Activated naive CD4-positive, alpha-beta T cell treated with anti-CD3 and anti-CD28 coated beads, Interleukin-2, amount 50 U/mL, for 16 hours (primary cell): ENCODE measurements at places on chromosomes 11 and 22.
A peak's percentile ranks its signal among the peaks of the same experiment; 100 is the strongest.

- peak; percentile 38 for DNase-seq
Observed at GRCh38 chr11:6627762-6628241, 8.6 kb upstream of the TPP1 start.

DNA sequence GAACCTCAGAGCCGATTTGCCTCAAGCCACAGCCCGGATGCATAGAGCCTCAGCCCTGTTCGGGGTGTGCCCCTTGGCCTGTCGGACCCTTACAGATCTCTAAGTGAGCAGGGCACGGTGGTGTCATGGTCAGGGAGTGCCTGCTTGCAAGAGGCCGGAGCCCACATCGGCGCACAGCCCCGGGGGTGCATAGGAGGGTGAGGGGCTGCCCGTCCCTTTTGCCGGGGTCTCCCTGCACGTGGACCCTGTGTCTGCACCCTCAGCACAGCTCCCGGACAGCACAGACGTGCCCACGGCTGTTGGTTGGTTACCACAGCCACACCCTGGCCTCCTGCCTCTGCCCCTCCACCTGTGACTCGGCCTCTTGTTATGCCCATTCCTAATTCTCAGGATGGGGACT lies 6.5 kb downstream of the RAB36 start:
- DNase-seq = no peak

- DNase-seq = no peak
Observed at GRCh38 chr11:130603335-130603906, 155.0 kb downstream of the ADAMTS15 start.

DNA sequence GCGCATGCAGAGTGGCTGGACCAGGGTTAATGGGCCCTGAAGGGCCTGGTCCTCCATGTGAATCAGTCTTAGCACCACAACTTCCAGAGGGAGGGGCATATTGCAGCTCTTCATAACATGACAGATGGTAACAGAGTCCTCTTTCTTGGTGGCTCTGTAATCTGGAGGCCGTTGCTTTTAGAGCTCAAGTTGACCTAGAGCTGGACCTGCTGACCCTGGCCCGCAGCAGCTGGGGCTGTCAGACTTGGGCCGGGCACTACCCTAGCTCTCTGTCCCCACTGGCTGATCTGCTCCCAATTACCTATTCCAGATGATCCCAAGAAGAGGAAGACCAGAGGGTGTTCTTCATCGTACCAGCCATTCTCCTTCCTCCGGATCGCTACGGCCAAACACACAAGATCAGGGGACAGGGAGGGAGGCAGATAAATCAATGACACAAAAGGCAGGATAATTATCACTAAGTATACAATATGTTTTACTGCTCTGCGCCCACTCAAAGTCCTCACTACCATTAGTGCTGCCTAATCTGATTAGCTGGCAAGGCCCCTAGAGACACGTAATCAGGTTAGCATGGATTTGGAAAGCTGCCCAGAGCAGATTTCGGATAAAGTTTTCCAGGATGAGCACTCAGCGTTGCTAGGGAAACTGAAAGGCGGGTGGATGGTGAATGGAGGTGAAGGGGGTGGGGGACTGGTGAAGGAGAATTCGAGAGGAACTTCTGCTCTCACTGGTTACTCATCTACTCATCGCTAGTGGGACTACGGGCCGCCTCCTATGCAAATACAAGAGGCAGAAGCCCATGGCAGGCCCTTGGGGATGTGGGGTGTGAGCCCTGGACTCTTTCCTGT lies 64.5 kb upstream of the PHOX2A start:
- DNase-seq = no peak

- no peak for DNase-seq
Observed at GRCh38 chr11:47483457-47483856, 34.5 kb upstream of the RAPSN start.

GRCh38 chr22:39471381-39472141 lies 14.7 kb downstream of the MGAT3 start:
- no peak for DNase-seq

- no peak for DNase-seq
Observed at GRCh38 chr22:33477120-33478111, 419.2 kb upstream of the SYN3 start.

- no peak for DNase-seq
Observed at GRCh38 chr11:1823376-1824220, 11.2 kb upstream of the SYT8 start.

DNA sequence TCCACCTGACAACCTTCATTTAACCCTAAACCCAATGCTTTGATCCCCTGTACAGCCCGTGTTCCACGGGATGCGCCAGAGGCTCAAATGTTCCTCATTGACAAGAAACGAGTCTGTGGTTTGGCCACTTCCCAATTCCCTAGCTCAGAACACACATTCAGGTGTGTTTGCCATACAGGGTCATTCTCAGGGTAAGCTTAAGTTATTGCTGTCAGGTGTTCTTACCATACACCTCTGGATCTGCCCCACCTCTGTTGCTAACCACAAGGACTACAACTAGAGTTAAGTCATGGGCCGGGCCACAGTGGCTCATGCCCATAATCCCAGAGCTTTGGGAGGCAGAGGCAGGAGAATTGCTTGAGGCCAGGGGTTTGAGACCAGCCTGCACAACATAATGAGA lies 45.6 kb upstream of the POLD3 start:
- no peak for DNase-seq

- DNase-seq = no peak
Observed at GRCh38 chr11:88377144-88377543, 39.6 kb upstream of the CTSC start.

DNA sequence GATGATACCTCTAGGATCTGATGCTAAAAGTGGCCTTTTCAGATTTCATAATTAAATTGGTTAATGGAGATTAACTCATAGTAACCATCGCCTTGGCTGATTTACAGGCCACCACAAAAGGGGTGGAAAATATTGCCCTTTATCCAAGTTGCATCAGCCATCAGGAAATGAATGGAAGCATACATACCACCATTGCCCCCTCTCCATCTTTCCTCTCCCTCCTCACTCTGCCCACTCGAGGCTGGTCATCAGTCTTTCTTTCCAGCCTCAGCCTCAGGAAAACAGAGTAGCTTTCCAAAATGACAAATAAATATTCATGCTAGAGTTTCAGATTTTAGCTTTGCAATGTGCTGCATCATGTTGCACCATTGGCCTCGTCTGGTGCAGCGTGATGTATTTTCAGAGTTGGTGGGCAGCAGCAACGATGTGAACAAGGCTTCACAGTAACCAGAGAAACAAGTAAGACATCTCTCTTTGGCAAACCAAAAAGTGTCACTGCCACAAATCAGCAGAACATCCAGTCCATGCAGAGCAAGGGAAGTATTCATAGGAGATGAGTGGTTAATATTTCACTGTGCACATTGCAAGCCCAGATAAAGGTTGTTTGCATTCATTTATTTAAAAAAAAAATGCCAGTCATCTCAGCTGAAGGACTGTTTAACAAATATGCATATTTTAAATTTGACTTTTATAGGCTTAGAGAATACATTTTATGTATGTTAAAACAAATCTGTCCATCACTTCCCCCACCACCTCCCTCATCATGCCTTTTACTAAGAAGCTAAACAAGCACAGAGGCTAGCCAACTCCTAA lies 136.7 kb upstream of the FAT3 start:
- no peak for DNase-seq

GRCh38 chr22:38610234-38610633 lies 40.3 kb upstream of the DMC1 start:
- no peak for DNase-seq

- no peak for DNase-seq
Observed at GRCh38 chr22:37065961-37066360, 14.4 kb downstream of the KCTD17 start.

DNA sequence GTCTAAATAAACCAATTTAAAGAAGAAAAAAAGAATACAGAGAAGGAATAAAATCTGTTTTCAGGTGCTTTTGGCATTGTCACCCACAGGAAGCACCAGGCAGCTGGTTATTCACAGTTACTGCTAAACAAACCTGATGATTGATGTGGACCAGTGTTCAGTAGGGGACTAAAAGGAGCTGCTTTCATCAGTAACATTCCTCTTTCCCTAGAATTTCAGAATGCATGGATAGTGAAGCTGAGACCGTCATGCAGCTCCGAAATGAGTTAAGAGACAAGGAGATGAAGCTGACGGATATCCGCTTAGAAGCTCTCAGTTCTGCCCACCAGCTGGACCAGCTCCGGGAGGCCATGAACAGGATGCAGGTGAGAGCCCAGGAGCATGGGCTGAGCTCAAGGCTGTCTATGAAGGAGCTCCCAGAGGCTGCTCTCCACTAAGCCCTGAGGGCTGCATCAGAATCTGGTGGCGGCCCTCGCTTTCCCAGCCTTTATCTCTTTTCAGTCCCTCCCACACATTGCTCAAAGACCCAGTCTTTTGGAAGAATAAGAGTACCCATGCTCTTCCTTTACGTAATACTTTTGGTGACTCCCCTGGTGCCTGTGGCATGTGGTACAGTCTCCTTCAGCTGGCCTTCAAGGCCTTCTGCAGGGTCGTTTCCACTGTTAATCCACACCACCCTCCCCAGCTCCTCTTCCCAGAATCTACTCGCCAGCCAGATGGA lies 69.5 kb downstream of the DBX1 start:
- no peak for DNase-seq

GRCh38 chr11:86800076-86800959 lies at the start of gene PRSS23:
Gene PRSS23, plus strand, starts transcription at chr11:86800542. Its CDS starts 7,102 bp downstream, at chr11:86807644.
- peak; percentile 37 for DNase-seq

DNA sequence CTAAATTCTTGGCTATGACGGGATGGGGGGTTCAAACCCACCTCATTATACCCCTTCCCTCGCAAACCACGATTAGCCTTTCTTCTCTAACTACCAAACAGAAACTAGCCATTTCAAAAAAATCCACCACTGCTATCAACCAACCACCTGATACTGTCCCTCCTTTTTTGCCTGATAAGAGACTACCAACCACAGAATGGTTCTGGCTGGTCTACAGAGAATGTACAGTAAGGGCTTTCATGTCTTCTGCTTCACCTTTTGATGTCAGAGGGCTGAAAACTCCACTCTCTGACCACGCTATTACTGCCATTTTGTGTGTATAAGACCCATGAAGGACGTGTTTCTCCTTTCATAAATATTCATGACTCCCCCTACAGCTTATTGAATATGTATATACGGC lies 19.1 kb downstream of the RIC3 start:
- no peak for DNase-seq

GRCh38 chr11:120643284-120643683 lies 131.7 kb downstream of the GRIK4 start:
- DNase-seq = no peak

DNA sequence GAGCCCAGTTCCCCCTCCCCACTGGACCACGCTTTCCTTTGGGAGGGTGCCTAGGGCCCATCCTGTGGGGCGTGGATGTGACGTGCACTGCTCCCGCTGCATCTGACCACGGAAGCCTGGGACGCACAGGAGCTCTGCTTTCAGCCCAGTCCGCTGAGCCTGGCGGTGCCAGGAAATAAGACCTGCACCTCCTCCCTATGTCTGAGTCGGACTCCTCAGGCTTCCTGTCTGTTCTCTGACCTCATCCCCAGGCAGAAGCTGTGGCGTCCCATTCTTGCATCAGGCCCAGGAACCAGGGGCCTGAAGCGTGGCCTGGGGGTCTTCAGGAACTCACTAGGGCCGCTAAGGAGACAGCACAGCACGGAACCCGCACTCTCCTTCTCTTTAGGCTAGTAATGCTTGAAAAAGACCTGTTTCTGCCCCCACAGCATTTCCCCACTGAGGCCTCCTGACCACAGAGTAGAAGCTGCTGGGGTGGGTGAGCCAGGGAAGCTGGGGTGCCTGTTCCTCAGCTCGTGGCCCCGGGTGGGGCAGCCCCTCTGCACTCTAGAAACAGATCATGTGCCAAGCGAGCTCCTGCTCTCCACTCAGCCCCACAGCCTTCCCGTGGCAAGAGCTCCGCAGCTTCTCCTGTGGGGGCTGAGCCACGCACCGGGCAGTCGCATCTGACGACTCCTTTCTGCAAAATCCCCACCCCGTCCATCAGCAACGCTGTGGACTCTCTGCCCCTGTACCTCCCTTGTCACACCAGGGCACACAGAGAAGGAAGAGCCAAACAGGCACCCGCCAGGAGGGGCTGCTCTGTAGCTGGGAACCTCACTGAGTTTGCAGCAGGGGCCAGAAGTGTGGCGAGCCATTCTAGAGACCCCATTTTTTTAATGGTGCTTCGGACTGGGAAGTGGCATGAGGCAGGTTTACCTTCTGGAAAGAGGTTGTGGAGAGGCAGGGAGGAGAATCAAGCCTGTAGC lies 22.6 kb downstream of the MOV10L1 start:
- DNase-seq = no peak

DNA sequence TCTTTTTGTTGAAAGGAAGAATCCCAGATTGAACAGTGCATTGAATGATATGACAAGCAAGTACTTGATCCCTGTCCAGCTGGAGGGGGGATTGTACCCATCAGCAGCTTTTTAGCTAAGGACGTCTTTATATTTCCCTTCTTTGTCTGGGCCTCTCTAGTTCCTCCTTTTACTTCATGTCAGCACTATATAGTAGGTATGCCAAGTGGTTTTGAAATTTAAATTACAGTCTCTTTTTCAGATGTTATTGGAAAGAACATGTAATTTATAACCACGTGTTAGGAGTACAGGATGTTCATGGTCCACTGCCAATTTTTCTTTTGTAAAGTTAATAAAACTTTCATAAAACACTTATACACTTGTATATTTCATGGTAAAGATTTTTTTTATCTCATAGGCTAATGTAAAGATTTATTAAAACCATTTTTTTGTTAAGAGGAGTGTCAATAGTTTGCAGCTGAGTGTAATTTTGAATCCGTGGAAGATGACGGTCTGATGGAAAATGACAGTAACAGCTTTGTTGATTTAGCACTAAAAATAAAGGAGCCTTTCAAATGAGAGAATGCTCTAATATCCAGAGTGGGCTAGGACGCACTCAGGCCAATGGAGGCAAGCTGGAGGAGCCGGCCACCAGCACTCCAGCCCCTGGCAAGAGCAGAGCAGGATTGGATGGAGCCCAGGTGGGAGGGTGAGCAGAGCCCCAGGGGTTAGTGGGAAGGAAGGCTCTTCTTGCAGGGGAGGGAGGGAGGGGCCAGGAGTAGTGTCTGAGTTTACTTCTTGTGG lies 488.3 kb downstream of the INSC start:
- DNase-seq = no peak

GRCh38 chr11:62556875-62557631 lies 10.4 kb upstream of the AHNAK start:
- DNase-seq = no peak
